ENCODE measurements at places on chromosomes 6 and 20.
A peak's percentile ranks its signal among the peaks of the same experiment; 100 is the strongest.

GRCh38 chr6:39193201-39193791 lies 36.0 kb downstream of the KCNK5 start:
- DNase-seq: no peak

- DNase-seq: no peak
These were observed 219.0 kb downstream of the PREX1 start for GRCh38 chr20:48608756-48609155.

DNA sequence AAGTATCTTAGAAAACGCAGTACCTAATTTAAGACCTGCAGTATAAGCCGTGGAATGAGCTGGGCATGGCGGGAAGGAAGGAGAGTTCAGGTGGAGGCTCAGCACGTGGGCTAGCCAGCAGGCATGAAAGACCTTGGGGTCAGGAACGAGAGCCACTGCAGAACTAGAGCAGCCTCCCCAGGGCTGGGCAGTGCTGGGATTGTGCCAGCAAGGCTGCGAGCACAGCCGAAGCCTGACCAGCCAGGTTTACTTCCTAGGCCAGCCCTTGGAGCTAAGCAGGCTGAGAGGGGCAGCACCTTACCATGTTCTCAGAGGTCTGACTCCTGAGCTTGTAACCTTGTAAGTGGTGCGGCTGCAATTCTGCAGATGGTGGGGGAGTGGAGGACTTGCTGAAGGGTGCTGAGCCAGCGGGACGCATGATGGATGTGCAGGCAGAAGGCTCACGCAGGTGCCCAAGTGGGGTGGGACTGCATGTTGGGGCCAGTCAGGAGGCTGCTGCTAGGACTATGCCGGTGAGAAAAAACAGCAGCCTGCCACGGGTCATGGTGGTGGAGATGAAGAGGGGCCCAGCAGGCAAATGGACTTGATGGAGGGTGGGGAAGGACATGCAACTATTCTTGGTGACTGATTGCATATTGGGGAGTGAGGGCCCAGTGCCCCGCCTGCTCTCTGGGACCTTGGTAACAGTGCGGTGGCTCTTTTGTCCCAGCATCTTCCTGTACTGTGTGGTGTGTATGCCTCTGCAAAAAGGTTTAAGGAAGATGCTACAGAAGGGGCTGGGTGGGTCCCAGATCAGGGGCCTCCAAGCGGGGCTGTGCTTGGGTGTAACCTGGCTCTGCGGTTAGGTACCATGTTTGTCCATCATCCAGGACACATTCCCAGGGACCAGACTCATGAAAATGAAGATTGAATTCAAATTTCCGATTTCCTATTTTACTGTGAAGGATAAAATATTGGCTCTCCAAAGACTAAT lies 37.6 kb upstream of the IRF4 start:
- no peak for DNase-seq

DNA sequence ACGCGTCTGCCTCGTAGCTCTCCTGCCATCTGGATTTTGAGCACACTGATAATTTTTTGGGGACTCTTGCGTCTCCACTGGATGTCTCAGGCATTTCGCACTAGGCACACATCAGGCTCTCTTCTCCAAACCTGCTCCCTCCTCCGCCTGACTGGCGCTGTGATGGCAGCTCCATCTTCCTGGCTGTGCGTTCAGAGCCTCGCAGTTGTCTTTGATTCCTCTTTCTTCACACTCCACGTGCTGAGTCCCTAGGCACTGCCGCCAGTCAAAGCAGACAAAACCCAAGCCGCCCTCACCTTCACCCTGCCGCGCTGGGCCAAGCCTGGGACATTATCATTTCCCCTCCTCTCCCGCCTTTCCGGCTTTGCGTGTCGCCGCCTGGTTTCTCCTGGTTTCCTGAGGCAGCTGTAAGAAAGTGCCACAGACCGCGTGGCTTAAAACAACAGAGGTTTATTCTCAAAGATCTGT lies 778 bp downstream of the PSMG4 start:
- no peak for DNase-seq

GRCh38 chr6:43275801-43276576 lies 22.1 kb upstream of the SLC22A7 start:
- no peak for DNase-seq

- no peak for DNase-seq
These were observed 8.7 kb upstream of the CCN5 start for GRCh38 chr20:44706301-44707017.

DNA sequence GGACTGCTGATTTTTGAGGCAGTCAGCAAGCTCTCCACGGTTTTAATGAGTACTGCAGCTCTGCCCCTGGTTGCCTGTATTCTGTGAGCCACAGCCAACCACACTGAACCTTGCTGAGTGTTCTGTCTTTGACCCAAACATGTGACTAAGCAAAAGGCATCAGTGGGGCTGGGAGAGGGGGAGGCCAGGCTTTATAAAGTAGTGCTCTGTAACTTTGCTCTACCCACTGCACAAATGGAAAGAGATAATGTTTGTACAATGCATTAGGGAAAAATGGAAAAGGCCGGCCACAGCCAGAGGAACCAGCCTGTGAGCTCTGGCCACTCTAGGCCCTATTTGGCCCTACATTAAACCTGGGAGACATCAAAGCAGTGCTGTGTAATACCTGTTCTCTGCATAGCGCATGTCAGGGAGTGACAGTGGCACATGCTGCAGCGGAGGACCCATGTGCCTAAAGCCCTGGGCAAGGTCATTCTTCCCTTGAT lies 22.0 kb downstream of the KLHL31 start:
- no peak for DNase-seq

DNA sequence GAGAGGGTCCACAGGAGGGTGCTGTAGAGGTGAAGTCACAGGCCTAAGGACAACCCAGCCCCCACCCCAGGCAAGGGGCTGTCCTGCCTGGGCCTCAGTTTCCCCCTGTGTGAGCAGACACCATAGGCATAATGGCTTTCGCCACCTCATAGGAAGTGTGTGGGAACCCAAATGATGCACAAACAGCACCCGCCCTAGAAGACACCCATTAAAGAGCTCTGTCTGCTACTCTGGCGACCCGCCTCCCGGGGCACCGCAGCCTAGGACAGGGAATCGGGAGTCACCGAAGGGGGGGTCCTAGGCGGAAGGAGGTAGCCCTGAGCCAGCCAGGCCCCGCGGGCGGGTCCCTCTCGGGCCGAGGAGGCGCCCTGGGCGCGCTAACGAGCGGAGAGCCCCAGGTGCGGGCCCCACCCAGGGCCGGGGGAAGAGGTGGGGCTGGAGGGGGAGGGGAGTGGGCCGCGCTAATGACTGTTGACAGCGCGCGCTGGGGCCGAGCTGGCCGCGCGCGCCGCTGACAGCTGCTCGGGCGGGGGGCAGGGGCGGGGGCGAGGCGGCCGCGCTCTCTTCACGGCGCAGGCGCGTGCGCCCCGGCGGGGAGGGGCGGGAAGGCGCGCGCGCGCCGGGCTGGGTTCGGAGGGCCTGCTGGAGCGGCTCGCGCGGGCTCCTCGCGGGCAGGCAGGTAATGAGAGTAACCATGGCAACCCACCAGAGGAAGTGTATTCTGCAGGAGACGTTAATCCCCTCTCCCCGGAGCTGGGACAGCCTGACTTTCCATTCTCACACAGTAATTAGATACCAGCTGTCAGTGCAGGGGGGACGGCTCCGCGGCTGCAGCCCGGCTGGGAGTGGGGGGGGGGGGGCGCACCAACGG lies 48.9 kb downstream of the NOL4L start:
- peak; percentile 37 for DNase-seq

DNA sequence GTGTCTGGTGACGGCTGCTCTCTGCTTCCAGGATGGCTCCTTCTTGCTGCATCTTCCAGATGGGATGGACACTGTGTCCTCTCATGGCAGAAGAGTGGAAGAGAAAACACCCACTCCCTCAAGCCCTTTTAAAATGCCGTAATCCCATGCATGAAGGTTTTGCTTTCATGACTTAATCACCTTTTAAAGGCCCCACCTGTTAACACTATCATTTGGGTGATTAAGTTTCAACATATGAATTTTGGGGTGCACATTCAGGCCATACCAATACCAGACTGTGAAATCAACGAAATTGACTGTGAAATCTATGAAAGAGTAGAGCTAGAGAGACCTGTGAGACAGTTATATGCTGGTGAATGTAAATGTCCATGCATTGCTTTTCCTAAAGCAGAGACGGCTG lies 374.3 kb upstream of the CHD6 start:
- no peak for DNase-seq

DNA sequence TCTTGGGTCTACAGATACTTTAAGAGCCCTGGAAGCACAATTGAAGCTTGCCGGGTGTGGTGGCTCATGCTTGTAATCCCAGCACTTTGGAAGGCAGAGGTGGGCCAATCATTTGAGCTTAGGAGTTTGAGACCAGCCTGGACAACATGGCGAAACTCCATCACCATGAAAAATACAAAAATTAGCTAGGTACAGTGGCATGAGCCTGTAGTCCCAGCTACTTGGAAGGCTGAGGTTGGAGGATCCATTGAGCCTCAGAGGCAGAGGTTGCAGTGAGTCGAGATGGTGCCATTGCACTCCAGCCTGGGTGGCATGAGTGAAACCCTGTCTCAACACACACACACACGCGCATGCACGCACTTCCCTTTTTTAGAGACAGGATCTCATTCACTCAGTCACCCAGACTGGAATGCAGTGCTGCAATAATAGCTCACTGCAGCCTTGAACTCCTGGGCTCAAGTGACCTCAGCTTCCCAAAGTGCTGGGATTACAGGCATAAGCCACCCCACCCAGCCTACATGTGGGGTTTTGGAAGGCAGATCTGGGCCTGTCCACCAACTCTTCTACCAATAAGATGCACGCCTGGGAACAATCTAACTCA lies 182.5 kb upstream of the JARID2 start:
- DNase-seq: no peak

GRCh38 chr20:61816606-61817460 lies 248.8 kb downstream of the TAF4 start:
- no peak for DNase-seq

GRCh38 chr6:47490676-47491075 lies 13.1 kb downstream of the CD2AP start:
- no peak for DNase-seq

DNA sequence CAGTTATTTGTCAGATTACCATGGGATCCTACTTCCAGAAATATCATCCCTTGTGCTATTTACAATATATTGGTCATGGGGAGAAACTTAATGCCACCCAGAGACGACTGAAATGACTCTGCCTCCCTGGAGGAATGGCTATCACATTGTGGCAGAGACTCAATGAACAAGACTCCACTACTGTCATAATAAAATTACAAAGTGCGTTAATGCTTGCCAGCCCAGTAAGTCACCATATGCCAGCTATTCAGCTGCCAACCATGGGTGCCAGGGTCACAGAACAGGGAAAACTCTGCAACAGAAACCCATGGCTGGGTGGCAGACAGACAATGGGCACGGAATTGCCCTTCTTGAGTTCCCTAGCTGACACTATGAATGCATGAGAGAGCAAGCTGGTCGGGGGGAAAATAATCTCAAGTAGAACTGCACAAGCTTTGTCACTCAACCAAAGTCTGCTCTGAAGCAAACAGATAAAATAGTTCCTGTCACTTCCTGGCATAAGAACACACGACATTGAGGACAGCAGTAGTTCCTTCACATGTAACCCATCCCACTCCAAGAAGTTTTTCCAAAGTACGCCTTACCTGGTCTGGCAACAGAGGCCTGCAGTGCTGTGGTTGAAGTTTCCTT lies 32.1 kb downstream of the TP53INP2 start:
- no peak for DNase-seq

GRCh38 chr6:12051861-12052368 lies 39.8 kb downstream of the HIVEP1 start:
- DNase-seq: no peak

- no peak for DNase-seq
These were observed 396.2 kb downstream of the EPM2A start for GRCh38 chr6:145339089-145339488.

DNA sequence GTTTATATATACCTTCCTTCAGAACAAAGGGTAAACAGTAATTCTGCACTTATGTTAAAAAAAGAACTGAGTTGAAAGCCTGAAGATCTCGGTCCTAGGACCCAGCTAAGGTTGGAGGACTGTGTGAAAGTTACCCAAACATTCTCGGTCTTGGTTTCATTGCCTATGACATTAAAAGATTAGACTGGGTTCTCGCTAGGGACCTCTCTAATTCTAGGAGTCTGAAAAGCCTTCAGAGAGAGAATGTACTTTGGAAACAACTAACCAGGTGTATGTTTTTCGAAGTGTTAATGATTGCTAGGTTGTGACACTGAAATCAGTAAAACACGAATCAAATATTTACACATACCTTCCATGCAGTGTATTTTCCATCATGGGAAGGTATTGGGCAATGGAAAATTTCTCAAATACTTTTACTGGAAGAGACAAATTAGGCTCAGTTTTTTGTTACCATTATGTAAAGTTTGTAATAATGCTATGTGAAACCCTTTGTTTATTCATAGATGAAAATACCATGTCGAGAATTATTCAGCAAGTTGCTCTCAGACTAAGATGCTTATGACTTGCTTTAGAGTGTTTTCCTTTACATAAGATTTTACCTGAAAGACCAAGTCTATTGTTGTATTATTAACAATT lies 113.7 kb upstream of the LOC128125822 start:
- DNase-seq: no peak

- no peak for DNase-seq
These were observed 36.5 kb upstream of the PHACTR3 start for GRCh38 chr20:59567585-59568508.

GRCh38 chr6:152094992-152095592 lies 287.6 kb downstream of the ESR1 start:
- DNase-seq: no peak

DNA sequence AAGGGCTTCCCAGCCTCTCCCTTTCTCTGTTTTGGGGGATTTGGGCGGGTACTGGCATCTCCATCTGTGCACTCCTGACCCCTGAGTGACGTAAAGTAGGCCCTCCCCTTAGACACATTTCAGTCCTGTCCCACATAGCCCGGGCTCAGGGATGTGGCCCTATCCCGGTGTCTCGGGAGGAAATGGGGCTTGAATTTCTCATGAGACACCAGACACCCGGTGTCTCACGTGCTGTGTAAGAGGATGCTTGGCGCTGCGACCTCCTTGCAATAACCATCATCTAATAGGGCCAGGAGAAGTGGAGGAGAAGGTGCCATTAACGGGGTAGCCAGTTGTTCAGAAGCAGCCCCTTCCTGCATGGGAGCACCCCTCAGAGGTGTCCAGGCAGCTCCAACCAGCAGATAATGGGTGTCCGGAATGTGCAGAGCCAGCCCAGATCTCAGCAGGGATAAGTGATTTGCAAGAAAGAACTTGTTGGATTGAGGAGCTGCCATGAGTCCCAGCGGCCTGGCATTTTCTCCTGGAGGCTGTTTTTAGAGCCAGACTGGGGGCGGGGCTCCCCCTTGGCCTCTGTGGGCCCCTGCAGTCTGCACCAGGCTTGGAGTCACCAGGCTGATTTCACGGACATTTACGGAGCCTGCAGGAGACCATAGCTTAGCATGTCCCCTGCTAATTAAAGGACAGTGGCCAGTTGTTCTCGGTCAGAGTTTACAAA lies 372.0 kb downstream of the PREX1 start:
- no peak for DNase-seq

GRCh38 chr20:5656126-5656525 lies 94.1 kb upstream of the SHLD1 start:
- no peak for DNase-seq

DNA sequence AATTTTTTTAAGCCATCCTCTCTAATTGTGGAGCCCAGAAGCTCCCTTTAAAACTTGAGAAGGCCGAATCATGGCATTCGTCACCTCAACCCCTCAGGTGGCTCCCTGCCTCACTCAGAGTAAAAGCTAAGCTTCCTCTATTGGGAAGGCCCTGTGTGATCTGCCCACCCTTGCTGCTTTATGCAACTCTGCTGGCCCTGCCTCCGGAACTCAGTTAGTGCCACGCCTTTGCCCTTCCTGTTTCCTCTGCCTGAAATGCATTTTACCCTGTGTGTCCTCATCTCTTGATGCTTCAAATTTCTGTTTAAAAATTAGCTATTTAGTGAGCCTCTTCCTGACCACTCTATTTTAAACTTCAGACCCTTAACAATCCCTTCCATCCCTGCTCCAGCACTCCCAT lies 5.7 kb downstream of the PACRG start:
- no peak for DNase-seq

Data from stimulated activated CD8-positive, alpha-beta memory T cell treated with anti-CD3 and anti-CD28 coated beads, Interleukin-4, amount 100 ng/mL, for 1 hour (primary cell).